ENCODE measurements at places on chromosomes 2 and 18.
A peak's percentile ranks its signal among the peaks of the same experiment; 100 is the strongest.

- DNase-seq: no peak
These were observed 63.5 kb downstream of the CAVIN2 start for GRCh38 chr2:191783416-191783815.

GRCh38 chr18:62366992-62367391 lies 41.9 kb downstream of the TNFRSF11A start:
- no peak for DNase-seq

DNA sequence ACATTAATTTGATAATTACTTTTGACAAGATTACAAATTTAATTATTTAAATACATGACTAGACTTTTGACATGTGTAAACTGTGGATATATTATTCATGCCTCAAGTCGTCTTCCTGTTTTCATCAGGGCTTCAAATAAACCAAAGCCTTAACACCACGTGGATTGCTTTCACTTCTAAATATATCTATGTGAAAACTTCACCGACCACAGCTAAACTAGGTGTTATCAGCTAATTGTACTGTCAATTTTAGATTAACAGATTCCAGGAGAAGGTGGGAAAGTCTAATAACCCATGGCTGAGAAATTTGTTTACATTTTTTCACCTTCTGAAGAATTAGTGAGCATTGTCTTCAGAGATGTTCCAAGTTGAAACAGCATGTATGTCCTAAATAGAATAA lies 494.7 kb upstream of the FAM98A start:
- no peak for DNase-seq

GRCh38 chr18:51391731-51392130 lies 194.2 kb upstream of the MEX3C start:
- no peak for DNase-seq

GRCh38 chr2:85850451-85850850 lies 38.3 kb downstream of the ST3GAL5 start:
- DNase-seq: no peak

DNA sequence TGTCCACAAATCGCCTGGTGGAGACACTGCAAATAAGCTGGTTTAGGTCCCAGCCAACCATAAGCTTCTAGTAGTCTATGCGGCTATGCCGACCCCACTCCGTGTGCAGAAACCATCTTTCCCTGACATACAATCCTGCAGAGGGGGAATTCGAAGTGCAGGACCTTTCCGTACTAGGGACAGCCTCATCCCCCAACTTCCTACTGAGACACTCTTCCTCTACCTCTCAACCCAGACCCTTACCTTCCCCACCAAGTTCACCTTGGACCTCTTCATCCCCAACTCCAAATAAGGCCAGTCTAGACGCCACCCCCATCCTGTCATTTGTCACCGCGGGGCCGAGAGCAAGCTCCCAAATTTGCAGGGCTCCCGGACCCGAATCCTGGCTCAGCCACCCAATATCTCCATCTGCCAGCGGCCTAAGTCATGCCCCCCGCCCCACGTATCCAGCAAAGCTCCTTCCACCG lies 496 bp downstream of the SUCLG1 start:
- peak; percentile 29 for DNase-seq

DNA sequence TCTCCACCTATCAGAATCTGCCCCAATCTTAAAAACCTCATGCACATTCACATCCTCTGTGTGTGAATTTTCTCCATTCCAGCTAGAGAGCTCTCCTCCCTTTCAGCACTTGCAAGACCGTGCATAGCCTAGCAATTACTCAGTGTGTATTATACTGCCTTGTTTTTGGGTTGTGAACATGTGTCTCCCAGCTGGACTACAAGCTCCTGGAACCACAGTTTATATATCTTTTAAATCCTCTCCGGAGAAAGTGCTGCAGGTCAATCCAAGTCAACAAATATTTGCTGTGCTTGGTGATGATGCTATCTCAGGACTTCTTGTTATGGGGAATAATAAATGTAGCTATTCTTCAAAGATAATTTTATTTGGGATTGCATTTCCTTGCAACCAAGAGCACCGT lies 58.2 kb upstream of the MEX3C start:
- DNase-seq: no peak

GRCh38 chr18:76345901-76346300 lies 149.1 kb downstream of the ZNF516 start:
- no peak for DNase-seq

- no peak for DNase-seq
These were observed 25.0 kb downstream of the METTL21A start for GRCh38 chr2:207600231-207600630.

DNA sequence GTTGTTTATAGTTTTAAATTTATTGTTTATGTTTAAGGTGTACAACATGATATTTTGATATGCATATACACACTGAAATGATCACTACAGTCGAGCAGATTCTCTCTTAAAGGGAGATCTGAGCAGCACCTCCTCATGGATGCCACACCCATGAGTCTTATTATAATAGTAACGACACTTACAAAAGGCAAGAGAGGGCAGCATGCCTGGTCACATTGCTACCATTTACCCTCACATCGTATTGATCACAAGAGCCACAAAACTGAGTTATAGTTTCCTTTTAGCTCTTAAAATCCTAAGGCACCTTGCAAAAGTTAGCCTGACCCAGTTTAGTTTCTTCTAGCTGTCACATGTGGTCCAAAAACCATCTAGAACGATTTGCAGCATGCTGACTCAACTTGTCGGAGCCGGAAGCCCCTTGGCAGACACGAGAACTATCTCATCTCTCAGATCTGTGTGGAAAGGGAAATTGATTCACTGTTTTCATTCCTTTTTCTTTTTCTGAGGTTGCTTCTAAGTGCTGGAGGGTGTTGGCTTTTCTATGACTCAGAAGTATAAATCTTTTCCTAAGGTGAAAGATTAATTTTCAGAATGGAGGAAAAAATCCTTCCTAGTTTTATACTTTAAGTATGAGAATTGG lies 85.3 kb downstream of the CDC42EP3 start:
- peak; percentile 80 for DNase-seq

DNA sequence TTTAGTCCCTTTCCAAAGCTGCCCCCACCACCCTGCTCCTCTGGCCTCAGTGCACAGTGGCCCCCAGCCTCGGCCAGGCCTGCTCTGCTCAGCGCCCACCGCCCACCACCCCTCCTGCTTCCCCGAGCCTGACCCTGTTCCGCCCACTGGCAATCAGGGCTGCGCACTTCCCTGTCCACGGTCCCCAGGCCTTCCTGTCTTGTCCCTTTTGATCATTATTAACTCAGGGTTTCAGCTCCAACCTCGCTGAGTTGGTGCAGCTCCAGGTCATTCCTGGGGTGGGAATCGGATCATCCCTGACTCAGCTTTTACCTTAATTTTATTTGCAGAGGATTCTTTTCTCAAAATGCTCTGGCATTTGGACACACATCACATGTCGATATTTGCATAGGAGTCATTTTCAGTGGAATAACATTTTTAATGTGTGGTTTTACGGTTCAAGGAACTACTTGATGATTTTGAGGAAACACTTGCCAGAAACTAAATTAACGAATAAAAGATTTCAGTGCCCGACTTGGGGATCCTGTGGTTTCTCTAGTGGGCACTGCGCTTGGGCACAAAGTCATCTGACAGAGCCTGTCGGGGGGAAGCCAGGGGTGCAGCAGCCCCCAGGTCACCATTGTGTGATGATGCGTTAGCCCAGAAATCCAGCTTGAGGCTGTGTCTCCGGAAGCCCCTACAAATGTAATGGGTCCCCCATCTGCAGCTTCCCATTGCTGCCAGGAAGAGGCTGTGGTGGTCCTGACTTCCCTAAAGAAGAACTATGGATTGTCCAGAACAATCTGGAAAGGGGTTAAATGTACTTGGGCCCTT lies 1.0 kb upstream of the ESPNL start:
- DNase-seq: no peak

DNA sequence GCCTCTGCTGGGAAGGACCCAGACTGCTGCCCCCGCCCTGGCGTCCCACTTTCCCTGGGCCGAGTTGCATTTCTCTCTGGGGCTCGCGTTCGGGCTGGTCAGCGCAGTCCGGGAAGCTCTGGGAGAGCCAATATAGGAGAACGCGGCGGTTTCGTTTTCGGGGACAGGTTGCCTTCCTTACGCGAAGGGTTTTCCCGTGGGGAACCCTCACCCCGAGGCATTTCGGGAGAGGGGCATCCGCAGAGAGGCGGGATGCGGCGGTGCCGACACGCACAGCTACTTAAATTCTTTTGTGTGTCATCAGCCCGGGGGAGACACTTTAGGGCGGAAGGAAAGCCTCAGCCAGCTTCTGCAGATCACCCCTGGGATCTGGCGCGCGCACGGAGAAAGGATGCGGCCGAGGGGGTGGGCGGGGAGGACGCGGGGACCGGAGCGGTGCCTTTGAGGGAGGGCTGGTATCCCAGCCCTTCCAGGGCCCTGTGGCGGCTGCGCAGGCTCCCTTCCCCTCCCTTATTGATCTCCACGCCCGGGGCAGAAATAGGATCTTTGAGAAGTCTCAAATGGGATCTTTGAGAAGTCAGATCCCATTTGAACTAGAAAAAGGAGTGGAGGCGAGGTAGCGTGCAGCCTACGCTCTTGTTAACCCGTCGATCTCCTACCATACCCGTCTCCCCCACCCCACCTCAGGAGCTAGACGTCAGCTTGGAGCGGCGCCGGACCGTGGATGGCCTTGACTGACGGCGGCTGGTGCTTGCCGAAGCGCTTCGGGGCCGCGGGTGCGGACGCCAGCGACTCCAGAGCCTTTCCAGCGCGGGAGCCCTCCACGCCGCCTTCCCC lies 1.2 kb downstream of the GATA6 start:
- DNase-seq: no peak

DNA sequence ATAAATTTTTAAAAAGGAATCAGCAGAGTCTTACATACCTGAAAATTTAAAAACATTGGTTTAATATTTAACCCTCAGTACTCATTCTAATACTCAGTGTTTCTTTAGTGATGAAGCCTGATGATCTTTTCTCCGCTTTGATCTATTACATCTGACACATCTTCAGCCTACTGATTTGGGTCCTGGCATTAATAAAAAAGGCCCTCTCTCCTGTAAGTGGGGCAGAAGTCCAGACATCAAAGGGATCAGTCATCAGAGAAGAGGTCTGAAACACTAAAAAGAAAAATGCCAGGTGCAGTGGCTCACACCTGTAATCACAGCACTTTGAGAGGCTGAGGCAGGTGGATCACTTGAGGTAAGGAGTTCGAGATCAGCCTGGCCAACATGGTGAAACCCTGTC lies 581.1 kb upstream of the LRATD1 start:
- no peak for DNase-seq

GRCh38 chr2:45623098-45623497 lies 12.0 kb upstream of the SRBD1 start:
- no peak for DNase-seq

- DNase-seq: peak; percentile 28
These were observed 221.5 kb upstream of the SLC35G4 start for GRCh38 chr18:11387880-11388279.

DNA sequence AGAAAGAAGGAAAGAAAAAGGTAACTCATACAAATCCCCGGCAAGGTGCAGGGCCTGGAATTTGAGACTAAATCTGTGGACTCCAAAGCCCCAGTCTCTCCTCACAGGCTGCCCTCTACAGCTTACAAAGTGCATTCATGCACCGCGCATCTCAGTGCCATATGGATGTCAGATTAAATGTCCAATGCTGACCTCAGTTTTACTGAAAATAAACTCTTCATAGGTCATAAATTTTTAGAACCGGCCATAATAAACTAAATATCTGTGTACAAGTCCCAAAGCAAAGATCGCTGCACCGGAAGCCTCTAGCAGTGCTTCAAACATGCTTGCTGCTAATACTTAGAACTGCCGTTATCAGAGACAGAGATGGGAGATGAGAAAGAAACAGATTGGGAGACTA lies 17.7 kb downstream of the ST6GAL2 start:
- DNase-seq: no peak

DNA sequence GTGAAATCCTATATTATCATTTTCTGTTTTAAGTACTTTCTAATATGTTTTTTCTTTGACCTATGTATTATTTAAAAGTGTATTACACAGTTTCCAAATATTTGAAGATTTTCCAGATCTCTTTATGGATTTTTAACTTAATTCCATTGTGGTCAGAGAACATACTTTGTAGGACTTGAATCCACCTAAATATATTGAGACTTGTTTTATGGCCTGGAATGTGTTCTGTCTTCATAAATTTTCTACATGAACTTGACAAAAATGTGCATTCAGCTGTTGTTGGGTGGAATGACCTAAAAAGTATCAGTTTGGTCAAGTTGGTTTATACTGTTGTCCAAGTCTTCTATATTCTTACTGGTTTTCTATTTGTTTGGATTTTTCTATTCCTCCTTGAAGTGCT lies 33.8 kb upstream of the TMEM247 start:
- no peak for DNase-seq

DNA sequence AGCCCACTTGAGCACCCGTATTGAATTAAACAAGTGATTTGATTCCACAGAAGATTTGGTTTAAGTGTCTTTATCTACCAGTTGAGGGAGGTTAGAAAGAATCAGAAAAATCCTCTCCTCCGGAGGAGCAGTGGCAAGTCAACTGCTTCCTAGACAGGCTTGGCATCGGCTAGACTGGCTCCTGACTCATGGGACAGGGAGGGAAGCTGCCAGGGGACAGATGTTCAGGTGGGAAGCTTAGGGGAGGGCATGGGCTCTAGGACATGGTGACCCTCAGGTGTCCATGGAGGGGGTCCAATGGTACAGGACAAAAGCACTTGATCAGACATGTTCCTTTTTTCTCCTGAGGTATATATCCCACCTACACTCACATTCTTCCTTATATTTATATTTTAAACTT lies 119.3 kb upstream of the IL1R2 start:
- no peak for DNase-seq

DNA sequence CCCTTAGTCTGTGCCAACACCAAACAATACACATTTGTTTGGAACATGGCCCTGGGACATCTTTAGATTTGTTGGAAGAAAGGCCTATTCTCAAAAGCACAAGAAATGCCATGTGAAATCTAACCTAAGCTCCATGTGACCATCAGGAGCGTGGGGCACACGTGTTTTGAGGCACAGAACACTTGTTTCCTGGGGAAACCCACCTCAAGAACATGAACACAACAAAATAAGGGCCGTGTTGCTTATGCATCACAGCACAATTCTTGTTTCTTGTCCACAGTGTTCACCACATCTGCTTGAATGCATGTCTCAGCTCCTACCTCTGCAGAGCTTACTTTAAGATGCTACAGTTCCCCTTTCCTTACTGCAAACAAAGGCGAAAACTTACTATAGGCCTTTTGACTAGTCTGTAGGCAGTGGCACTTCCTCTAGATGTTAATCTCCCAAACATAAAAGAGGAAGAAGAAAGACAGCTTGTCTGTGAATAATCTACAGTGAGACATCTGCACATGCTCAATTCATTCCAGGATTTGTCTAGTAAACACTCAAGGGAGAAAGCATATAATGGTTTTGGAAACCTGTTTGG lies 165.0 kb downstream of the ANKRD44 start:
- no peak for DNase-seq

DNA sequence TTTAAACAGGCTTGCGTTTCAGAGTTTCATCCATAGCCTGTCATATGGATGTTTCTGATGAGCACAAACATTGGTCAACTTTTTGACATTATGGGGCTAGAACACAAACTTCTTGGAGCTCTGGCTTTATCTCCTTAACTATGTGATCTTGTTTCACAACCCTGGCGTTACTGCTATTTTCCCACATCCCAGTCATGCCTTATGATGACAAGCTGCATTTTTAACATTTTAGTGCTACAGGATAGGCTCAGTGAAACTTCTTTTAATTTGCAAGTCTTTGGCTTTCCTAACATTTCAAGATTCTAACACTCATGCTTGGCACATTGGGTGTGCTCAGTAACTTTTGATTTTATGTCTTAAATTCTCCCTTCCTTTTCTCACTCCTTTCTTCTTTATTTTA lies 21.0 kb upstream of the PDE1A start:
- no peak for DNase-seq

All from activated CD4-positive, alpha-beta T cell treated with anti-CD3 and anti-CD28 coated beads for 48 hours (primary cell).